GM04504 (cell line): ENCODE measurements at places on chromosomes 7 and 10.

GRCh38 chr7:98879198-98879978, 1.1 kb downstream of the TRRAP start:
- DNase-seq, result no peak

DNA sequence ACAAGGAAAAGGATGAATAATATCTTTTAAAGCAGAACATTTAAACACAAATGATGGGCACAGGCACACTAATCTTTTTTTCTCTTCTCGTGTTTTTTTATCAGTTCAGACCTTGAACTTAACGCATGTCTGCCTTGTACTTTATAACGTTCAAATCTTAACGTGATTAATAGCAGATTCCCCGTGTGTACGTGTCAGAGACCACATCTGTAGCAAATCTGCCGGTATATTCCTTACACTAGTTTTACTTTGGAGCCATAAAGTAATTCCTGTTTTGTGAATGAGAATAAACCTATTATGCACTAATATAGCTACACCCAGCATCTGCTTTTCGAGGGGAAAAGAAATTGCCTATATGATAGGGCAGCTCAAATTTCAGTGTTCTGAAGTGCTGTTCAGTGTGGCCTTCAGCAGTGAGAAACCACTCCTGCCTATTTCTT, 166.0 kb upstream of the TCF7L2 start:
- DNase-seq, result no peak

DNA sequence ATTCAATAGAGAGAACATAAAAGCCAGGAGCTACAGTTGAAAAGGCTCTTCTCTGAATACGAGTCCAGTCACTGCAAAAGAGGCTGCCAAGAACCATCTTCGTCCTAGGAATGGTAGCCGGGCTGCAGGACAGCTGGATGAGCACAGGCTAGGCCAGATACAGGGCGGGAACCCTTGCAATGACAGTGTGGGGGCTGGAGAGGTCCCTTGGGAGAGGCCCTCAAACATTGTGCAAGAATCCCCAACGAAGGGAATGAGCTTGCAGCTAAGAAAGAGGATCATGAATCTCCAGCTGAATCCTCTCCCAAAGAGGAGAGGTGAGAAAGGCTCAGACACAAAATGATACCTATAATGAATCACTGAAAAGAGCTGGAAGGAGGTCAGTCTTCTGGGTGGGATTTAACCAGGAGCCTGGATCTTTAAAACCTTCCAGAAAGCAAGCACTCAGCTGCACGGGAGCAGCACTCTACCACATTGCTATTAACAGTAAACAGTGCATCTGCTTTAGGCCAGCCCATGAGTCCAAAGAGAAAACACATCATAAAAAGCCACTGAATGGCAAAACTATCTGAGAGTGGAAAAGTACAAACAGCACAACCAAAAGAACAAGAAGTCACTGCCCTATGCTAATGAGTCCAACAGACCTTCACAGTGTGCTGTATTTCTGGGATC, 287.9 kb downstream of the TNS3 start:
- DNase-seq, result peak; percentile 24

- DNase-seq, result no peak
Observed at GRCh38 chr7:29216128-29216527, 21.6 kb downstream of the CHN2 start.

DNA sequence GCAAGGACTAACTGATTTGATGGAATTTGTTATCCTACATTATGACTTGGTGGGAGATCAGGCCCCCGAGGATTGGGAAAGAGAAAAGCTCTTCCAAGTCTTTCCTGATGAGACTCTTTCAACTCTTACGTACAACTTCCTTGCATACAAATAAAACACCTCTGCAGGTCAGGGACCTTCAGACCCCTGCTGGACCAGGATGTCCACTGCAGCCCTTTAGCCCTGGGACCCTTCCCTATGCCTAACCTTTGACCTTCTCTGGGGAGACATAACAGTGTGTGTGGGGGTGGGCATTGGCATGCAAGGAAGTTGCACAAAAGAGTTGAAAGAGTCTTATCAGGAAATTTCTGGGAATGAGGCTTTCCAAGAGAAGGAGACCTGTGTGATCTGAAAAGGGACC, 859.4 kb downstream of the TYW1 start:
- no peak for DNase-seq

DNA sequence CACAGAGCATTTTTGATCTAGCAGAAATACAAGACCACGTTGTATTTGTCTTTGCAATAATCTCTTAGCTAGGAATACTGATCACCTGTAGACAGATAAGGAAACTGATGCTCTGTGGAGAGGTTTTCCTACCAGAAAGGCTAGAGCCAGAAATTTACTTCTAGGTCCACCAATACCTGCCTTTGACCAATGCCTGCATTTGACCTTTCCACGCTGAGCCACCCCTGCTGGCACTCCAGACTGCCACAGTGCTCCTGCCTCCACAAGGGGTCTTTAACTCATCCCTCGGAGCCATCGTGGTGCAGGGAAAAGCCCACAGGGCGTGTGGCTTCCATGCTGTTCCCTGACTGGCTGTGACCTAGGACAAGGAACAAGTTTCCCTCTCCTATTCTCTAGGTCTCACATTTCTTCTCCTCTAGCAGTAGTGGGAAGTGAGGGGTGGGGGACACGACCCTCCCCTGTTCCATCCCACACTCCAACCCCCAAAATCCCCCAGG, 1.5 kb upstream of the ELN start:
- DNase-seq, result no peak

- no peak for DNase-seq
Observed at GRCh38 chr10:114349522-114350215, 54.6 kb downstream of the AFAP1L2 start.

- no peak for DNase-seq
Observed at GRCh38 chr10:3235996-3236510, 63.5 kb upstream of the PITRM1 start.

DNA sequence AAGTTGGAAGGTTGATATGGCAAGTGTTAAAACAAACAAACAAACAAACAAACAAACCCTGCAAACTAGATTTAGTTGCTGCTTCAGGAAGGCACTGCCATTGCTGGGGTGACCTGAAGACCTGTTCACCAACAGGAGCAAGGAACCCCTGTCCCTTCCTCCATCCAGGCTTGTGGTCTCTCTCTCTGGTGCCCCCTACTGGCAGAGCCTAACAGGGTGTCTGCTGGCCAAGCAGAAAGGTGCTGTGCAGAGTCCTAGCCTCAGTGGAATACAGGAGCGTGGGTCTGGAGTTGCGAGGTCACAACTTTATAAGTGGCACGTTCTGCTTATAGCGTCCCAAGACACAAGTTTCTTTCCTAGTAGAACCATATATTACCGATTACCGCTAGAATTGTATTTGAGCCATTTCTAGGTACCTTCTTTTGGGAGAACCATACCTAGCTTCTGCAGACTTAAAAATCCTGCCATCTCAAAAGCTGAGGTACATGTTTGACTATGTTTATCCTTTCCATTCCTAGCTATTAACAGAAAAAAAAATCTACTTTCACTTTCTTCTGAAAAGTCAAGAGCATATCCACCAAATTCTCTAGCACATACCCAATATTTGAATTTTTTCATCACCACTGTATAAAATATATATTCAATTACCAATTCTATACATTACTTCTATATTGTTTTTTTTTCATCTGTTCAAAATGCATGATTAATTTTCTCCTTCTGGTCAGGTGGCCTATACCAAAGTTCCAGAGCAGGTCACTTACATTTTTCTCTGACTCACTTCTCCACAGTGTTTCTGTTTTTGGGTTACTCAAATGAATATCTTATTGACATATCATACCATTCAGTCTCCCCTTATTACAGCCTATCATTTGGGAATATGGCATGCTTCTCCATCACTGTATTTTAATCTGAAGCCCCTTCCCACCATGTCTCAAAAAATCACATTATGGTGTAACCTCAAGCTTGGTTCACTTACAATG, 29.1 kb upstream of the CALD1 start:
- DNase-seq, result no peak

- peak; percentile 36 for DNase-seq
Observed at GRCh38 chr10:51171946-51172345, 97.7 kb downstream of the PRKG1 start.

DNA sequence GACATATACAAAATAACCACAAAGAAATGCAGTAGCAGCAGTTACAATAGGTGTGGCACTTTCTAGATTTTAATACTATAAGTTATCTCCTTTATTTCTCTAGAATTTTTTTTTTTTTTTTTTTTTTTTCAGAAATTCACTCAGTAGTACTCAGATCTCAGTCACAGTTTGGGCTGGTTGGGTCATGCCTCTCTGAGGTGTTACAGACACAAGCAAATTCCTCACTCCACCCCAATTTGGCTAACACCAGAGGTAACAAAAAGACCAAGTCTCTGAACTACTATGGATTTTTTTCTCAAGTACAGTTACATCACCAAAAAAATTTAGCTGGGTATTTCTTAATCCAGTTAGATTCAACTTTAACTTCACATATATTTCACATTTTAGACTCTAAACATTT, 985.1 kb upstream of the LRRN3 start:
- no peak for DNase-seq

- DNase-seq, result no peak
Observed at GRCh38 chr10:78424723-78425122, 391.1 kb downstream of the RPS24 start.

- DNase-seq, result no peak
Observed at GRCh38 chr10:101123815-101124617, 7.1 kb upstream of the TLX1 start.

- DNase-seq, result no peak
Observed at GRCh38 chr7:49775949-49776443, 2.6 kb downstream of the VWC2 start.

GRCh38 chr7:140646931-140647647, 6.5 kb upstream of the DENND2A start:
- no peak for DNase-seq

DNA sequence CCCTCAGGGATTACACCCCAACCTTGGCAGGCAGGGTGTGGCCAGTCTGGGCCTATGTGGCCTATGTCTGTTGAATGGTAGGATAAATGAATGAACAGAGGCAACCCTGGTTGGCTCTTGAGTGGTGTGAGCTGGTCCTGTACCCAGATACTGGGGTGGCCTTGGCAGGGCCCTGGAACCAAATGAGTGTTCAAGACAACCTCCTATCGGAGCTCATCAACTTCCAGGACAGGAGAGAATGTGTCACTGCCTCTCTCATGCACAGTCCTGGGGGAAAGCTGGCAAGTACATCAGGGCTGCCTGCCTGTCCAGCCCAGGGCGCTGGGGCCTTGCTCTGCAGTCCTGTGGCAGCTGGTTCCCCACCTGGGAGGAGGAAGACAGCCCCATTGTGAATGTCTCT, 271.6 kb downstream of the CALN1 start:
- no peak for DNase-seq

DNA sequence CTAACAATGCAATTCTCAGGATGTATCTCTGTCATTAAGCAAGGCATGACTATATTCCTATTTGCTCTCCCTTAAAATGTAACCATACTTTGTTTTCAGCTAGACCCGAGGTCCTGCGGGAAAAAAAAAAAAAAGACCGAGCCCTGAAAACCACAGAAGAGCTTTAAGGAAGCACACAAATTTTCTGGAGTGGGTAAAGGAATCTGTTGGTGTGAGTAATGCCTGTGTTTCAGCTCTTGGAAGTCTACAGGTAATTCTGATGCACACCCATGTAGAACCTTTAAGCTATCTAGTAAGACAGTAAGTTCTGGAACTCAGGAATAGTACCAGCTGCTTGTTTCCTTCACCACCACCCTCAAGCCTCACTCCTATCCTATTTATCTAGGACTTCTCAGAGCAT, 351.1 kb downstream of the PARD3 start:
- DNase-seq, result no peak

DNA sequence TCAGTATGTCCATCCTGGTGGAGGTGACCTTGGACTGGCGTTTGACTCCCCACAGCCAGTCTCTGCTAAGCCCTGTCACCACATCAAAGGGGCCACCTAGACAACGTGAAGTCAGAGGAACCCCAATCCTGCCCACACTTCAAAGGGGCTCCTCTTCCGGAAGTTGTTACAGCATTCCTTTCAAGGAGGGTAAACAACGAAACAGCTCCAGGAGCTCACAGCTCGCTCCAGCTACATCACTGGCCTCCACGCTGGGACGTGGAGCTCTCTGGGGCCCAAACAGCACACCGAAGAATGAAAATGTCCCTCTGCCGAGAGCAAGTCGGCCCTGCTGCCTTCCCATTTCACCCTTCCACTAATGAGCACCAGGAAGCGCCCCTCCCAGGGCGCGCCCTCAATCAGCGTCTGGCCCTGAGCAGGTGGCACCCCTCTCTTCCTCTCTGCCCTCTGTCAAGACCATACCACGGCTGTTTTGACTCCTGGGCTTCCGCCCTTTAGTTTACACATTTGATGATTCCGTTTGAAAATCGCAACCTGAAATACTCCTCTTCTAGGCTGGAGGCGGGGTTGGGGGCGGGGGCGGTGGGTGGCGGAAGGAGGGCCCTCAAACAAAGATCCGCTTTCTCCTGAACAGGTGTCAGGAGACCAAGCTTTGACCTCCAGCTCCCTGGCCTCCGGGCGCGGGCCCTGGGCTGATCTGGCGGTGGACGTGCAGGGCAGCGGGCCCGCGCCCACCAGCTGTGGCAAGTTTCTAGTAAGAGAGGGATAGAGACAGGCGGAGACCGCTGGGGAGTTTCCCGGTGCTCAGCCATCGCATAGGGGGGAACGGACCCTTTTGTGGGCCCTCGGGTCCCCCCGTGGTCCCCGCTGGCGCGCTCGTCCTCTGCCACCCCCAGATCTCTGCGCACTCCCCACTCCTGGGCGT, 53.1 kb upstream of the KDM7A start:
- DNase-seq, result no peak

DNA sequence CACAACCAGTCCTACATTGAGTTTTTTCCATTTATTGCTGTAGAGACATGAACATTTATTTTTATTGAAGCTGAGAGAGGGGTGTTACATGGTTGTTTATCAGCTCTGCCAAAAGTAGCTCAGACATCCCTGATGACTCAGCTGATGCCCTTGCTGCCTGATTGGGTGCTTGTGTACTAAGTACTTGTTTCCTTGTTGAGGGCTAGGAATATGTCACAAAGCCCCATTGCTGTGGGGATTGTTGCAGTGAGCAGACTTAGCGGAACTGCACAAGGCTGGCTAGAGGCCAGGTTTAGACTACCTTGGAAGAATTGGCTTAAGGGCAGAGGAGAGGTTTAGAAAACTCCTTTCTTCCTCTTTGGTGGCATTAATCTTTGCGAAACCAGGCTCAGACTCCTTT, 110.6 kb downstream of the AUTS2 start:
- peak; percentile 4 for DNase-seq

DNA sequence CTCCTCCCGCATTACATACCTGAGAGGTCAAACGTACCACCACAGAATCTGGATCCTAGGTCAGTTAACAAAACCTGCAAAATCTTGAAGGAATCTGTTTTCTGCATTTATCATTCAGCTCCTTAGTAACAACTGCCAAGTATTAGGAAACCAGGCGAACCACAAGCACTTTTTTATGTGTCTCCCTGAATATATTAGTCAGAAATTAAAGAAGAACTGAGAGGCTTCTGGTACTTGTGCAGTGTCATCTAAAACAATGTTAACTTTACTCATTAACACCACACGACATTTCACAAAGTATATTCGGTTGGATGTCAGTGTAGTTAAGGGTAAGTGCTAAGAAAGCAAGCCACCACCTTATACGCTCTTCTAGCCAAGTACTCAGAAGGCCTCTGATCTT, 2.5 kb downstream of the CCDC6 start:
- no peak for DNase-seq

GRCh38 chr7:45917658-45918057, 3.4 kb downstream of the IGFBP3 start:
- DNase-seq, result no peak
